Fibroblast of skin of back (primary cell): ENCODE measurements at places on chromosomes 2 and 18.

DNA sequence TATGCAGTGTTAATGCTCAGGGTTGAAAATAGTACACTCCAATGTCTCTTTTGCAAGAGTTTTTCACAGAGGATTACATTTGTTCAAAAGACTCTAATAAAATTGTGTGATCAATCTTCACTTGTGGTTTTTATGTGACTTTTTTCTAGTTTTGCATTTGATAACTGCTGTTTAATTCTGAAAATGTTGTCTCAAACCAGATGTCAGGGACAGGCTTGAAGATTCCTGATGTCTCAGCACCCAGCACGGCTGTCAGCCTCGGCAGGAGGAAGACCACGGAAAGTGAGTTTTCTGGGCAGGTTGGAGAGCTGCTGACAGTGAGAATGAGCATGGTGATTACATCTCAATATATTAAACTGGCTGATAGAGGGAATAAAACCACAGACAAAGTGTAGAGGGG lies 9.1 kb downstream of the SOX11 start:
- DNase-seq, result no peak

GRCh38 chr2:220499225-220499624 lies 871.8 kb downstream of the SLC4A3 start:
- peak; percentile 72 for DNase-seq

DNA sequence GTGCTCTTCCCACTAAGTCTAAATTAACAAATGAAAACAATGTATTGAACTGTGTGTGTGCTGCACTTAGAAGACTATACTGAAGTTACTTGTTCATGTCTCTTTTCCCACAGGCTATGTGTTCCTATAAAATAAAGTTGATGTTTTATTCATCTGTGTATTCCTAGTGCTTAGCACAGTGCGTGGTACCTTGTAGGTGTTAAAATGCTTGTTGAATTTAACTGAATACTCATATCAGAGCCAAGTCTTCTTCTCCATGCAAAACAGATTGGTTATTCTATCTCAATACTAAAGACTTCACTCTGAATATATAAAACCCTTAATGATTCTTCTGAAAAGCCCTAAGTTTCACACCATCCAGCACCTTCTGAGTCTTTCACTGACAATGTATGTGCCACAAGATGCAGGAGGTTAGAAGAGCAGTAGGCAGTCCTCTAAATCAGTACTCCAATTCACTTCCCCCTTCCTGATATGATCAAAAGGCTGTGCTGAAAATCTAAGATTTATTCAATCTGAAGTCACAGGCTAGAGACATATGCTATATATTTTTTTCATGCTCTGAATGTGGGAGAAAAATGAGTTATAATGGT lies 231.7 kb upstream of the CCDC150 start:
- DNase-seq, result no peak

- DNase-seq, result no peak
These were observed 79.2 kb downstream of the ZNF532 start for GRCh38 chr18:58943896-58944295.

GRCh38 chr2:37460896-37461229 lies 116.4 kb downstream of the QPCT start:
- no peak for DNase-seq

- no peak for DNase-seq
These were observed 128.2 kb downstream of the AKAIN1 start for GRCh38 chr18:5068851-5069250.

DNA sequence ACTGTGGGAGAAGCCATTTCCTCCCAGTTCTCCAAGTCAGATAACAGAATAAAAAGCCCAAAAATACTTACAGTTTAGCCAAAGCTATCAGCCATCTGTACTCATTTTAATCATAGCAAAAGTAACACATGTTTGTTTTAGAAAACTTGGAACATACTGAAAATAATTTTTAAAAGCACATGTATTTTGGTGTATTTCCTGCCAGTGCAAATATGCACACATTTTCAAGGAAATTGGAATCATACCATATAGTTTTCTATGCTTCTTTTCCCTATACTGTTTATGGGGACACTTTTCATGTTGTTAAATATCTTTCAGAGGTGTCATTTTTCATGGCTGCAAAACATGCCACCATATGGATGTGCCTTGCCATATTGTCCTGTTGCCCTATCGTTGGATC lies 51.2 kb downstream of the BOD1L2 start:
- DNase-seq, result no peak

DNA sequence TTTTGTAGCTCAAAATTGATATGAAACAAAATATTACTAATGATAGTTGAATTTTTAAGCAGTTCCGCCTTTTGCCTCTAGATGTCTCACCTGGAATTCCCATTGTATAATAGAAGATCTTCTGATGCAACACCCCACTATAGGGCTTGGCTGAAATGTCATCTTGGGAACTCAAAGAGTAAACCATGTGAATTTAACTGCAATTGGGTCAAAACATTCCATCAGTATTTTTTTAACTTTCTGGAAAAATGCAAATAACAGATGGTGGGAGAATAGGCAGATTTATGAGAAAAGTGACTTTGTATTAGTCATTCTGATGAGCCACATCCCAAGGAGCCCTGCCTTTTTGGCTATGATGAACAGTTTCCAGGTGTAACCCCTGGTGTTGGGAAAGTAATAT lies 489.9 kb downstream of the NYAP2 start:
- DNase-seq, result peak; percentile 92

DNA sequence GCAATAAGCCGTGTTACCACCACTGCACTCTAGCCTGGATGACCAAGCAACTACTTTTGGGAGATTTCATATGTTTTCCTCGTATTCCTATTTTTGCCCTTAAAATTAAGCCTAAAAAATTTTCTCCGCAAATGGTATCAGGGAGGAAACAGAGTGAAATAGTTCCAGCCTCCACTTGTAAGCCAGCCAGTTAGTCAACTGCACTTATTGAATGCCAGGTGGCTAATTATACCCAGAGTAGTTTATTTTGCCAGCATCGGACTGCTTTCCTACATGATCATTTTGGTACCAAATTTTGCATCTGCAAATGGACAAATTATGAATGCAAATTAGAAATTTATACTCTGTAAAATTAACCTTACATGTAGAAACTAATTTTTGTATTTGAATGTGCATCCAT lies 90.2 kb upstream of the ARHGAP28 start:
- no peak for DNase-seq

DNA sequence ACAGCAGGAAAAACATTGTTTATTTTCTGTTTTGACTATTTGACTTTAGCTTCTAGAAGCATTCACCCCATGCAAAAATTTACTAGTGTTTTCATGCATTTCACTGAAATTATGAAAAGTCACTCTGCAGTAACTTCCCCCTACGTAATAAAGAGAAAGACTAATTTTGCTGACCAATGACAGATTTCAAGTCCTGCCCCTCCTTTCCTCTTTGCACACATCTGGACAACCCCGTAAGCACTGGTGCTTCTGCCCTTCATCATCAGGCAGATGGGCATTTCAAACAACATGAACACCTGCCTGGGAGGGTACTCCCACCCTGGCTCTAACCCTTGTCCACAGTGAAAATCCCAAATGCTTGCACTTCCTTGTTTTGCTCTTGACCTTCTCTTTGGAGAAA lies 815.0 kb upstream of the ID2 start:
- no peak for DNase-seq

DNA sequence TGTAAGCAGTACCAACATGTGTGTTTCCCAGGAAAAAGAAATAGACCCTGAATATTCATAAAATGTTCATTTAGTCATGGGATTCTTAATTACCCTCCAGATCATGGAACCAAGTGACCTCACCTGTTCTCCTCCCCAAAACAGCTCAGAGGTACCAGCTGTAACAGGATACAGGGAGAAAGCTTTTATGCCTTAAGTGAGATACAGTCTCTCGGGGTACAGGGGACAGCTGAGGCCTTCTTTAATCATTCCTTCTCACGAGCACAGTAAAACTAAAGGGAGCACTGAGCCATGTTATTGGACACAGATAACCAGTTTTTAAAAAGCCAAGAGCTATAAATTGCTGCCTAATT lies 16.6 kb downstream of the EPHA4 start:
- no peak for DNase-seq

GRCh38 chr2:160533482-160533881 lies 39.9 kb upstream of the RBMS1 start:
- DNase-seq, result peak; percentile 26

DNA sequence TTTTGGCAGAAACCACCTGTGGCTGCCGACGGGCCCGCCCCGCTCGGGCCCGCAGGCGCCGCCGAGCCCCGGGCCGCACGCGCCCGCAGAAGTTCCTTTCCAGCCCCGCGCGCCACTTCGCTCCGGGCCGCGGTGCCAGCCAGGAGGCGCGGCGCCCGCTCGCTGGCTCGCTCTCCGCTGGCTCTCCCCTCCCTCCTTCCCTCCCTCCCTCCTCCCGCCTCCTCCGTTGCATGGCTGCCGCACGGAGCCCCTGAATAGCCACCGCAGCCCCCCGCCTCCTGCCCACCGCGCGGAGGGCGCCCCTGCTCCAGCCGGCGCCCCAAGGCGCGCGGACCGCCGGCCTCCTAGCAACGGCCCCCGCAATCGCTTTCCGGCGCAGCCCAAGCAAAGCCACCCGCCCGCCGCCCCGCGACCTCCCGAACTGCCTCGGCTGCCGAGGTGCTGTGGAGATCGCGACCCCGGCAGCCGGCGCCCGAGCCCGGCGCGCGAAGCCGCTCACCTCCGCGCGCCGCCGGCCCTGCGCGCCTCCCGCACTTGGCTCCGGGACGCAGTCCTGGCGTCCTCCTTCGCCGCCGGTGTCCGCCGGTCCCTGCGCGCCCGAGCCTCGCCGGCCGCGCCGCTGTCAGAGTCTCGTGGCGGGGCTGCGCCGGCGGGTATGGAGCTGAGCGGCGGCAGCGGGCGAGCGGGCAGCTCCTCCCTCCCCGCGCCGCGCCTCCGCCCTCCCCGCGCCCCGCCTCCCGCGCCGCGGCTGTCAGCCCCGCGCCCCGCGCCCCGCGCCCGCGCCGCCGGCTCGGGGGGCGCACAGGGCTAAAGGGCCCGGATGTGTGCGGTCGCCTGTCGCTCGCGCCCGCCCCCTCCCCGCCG lies at the start of gene ZBTB7C:
ZBTB7C (minus strand) TSS at position 657 of the 864 bp plus-strand sequence.
- DNase-seq, result peak; percentile 17

- peak; percentile 36 for DNase-seq
These were observed 571.1 kb downstream of the TNS1 start for GRCh38 chr2:217431577-217432269.

DNA sequence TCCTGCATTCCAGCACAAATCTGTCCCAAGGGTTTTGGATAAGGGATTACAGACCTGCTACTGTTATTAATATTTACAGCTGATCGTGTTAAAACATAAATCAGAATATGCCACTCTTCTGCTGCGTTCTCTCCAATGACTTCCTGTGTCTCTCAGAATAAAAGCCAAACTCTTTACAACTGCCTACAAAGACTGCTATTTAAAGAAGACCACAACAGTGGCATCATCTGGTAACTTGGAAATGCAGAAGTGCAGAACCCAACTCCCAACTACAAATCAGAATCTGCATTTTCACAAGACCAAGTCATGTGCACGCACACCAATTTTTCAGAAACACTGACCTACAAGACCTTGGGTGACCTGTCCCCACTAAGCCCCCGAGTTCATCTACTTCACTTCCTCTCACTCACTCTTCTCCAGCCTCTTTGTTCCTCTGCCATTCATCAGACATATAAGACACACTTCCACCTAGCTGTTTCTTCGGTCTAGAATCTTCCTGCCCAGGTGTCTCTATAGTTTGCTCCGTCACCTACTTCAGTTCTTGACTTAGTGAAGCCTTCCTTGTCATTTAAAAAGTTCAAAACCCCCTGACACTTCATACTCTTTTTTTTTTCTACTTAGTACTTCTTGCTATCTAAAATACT lies 36.0 kb downstream of the CHN1 start:
- DNase-seq, result peak; percentile 12

GRCh38 chr18:58692422-58693185 lies 21.3 kb downstream of the MALT1 start:
- DNase-seq, result no peak

DNA sequence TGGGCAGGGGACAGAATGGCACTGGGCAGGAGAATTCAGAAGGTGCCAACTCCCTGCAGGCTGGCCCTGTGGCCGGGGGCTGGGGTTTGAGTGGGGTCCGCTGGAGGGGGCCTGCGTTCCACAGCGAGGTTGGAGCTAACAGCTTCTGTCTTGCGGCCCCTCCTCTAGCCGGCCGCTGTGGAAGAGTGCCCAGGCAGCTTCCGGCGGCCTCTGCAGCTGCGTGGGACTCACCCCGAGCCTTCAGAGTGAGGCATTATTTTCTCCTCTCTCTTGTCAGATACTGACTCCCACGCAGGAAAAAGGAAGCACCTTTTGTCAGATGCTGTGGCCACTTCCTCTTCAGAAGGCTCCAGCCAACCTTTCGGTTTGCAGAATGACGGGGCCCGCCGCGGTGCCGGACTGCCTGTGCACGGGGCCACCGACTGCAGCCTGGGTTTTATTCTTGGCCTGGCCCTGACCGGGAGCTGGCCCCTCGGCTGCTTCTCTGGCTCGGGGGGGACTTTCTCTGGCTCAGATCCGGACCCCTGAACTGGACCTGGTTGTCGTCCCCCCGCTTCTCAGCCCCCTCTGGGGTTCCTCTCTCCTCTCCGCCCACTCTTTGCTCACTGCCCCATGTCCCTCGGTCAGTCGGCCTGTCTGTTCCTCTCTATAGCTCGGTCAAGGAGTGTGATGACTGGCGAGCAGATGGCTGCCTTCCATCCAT lies 40.1 kb downstream of the ARHGAP25 start:
- no peak for DNase-seq

GRCh38 chr18:42351455-42351854 lies 396.4 kb downstream of the PIK3C3 start:
- DNase-seq, result no peak

- DNase-seq, result no peak
These were observed 56.8 kb upstream of the MSH2 start for GRCh38 chr2:47346107-47346506.

GRCh38 chr18:23229472-23229871 lies 94.2 kb downstream of the CABLES1 start:
- peak; percentile 55 for DNase-seq

GRCh38 chr2:86064006-86064405 lies 41.7 kb downstream of the POLR1A start:
- no peak for DNase-seq

GRCh38 chr2:145841973-145842372 lies 1322.1 kb upstream of the ZEB2 start:
- DNase-seq, result no peak

DNA sequence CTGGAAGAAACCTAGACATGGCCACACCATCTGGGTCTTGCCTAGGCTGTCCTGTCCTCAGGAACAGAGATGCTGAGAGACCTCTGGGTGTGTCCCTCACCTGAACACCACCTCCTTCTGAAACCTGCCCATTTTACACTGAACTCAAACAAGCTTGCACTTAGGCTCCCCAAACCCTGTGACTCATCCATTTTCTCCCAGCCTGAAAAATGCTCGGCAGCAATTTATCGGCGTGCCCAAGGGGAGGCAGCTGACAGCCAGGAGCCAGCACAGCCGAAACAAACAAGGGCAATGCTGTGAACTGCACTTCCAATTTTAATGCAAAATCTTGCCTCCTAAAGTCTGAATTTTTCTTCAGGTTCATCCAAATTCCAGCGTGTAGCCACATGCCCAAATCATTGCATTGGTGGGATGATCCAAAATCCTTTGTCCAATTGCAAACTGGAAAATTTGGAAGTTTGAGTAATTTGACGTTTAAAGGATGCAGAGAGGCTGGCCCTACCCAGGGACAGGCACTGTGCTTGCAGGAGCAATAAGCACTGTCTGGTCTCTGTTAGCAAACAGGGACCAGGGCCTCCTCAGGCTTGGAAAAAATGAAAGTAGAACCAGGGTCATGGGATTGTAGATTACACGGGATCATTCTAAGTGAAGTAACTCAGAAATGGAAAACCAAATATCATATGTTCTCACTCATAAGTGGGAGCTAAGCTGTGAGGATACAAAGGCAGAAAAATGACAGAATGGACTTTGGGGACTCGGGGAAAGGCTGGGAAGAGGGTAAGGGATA lies 67.7 kb downstream of the GALNT14 start:
- DNase-seq, result no peak
